NCI-H2107 (cell line): ENCODE measurements at places on chromosomes 11 and 22.

- no peak for DNase-seq
Measured at GRCh38 chr11:130673698-130674097, 225.3 kb downstream of the ADAMTS15 start.

GRCh38 chr22:41197038-41197972, 7.8 kb upstream of the L3MBTL2 start:
- peak; percentile 53 for DNase-seq

DNA sequence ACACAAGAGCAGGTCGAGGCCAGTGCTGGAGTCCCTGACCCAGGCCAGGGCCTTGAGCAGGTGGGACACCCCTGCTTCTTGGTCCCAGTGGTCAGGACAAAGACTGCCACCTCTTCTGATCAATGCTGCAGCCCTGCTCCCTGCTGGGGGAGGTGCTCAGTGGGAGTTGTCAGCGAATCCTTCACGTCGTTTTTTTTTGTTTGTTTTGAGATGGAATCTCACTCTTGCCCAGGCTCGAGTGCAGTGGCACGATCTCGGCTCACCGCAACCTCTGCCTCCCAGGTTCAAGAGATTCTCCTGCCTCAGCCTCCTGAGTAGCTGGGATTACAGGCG, 34.7 kb downstream of the NUP50 start:
- DNase-seq, result no peak

- DNase-seq, result no peak
Measured at GRCh38 chr22:50665212-50665611, 7.4 kb upstream of the SHANK3 start.

DNA sequence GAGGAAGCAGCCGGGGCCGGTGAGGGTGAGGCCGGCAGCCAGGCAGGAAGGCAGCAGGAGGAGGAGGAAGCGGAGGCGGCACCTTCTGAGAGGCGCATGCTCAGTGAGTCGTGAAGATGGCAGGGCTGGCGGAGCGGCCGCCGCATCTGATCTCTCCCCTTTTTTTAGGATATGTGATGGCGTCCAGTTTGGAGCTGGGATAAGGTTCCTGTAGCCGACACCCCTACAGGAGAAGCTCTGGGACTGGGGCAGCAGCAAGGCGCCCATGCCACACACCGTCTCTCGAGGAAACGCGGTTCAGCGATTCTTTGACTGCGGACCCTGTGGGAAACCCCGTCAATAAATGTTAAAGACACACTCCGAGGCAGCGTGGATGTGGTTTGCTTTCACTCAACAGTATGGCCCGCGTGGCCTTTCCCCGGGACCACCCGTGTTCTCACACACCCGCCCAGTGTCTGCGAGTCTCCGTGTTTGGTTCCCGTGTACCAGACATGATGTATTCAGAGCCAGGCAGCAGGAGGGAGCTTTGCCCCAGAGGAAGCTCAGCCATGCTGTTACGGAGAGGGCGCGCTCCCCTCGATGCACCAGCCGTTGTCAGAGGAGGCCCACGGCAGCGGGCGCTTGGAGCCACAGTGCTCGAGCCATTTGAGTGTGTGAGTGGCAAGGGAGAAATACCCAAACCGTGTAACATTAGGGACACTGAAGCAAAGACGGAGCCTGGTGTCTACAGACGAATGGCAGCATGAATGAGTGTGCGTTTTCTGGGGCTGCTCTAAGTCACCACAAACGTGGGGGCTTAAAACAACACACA, 27.7 kb upstream of the PARVB start:
- DNase-seq, result no peak

DNA sequence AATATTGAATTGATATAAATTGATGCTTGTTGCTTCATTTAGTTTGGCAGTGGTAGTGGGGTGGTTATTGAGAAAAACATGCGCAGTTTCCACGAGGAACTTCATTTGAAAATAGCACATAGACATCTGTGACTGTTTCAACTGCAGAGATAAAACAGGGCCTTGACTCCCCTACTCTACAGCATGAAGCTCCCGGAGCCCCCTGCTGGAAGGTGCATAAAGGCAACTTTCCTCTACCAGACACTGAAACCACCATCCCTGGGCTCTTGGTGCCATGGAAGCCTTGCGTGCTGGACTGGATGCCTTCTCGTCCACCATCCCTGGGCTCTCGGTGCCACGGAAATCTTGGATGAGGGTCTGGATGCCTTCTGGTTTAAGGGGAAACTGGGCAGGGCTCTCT, 195.9 kb downstream of the CSNK2A3 start:
- DNase-seq, result no peak

- no peak for DNase-seq
Measured at GRCh38 chr22:41939981-41940831, 6.7 kb downstream of the CENPM start.

GRCh38 chr11:27882066-27882697, 181.9 kb upstream of the BDNF start:
- no peak for DNase-seq

GRCh38 chr11:125062931-125063428, at the start of gene SLC37A2:
Gene SLC37A2 (plus strand): TSS chr11:125063305. CDS start chr11:125063368, 63 bp downstream.
- DNase-seq, result no peak

- no peak for DNase-seq
Measured at GRCh38 chr11:15215005-15215404, 100.3 kb downstream of the INSC start.

DNA sequence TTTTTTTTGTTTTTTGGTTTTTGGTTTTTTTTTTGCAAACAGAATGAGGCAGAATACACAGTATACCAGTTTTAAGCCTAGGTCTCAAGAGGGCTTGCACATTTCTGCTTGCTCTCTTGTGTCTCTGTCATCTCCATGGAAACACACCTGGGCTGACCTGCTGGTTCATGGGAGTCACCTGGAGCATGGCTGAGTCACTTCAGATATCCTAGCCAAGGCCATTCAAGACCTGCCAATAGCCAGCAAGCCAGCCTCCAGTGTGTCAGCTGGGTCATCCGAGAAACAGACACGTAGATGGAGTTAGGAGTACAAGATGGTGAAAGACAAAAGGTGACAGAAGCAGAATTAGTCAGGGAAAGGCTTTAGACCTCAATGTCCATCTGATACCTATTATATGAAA, 124.2 kb upstream of the SEZ6L start:
- no peak for DNase-seq

- no peak for DNase-seq
Measured at GRCh38 chr11:5665051-5665570, 19.8 kb downstream of the TRIM5 start.

DNA sequence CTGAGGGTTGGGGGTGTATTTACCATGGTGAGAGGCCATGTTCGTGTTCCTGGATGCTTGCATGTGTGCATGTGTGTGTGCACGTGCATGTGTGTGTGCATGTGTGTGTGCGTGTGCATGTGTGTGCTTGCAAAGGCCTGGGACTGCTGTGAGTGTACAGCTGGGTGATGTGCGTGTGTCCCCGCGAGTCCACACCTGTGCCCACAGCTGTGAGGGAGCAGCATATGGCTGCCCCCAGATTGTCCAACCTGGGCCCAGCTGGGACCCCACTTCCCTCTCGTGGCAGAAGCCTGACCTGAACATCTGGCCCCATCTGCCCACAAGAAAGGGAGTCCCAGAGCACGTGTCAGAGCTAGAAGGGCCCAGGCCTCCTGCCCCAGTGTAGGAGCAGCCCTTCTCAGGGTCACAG, 8.4 kb upstream of the CD248 start:
- DNase-seq, result no peak

DNA sequence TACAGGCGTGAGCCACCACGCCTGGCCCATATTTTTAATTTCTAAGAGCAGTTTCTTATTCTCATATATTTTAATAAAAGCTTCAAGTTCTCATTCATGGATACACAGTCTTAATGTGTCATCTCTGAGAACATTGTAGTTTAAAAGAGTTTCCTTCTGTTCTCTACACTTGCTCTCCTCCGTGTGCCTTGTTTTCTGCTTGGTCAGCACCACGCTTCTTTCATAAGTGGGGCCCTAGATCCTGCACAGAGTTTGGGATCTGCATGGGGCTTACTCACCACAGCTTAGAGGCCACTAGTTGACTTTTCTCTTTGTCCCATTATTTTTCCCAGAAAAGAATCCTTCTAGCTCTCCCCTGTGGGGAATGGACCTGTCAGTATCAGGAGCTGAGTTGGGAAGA, 58.8 kb downstream of the PPP6R2 start:
- no peak for DNase-seq

DNA sequence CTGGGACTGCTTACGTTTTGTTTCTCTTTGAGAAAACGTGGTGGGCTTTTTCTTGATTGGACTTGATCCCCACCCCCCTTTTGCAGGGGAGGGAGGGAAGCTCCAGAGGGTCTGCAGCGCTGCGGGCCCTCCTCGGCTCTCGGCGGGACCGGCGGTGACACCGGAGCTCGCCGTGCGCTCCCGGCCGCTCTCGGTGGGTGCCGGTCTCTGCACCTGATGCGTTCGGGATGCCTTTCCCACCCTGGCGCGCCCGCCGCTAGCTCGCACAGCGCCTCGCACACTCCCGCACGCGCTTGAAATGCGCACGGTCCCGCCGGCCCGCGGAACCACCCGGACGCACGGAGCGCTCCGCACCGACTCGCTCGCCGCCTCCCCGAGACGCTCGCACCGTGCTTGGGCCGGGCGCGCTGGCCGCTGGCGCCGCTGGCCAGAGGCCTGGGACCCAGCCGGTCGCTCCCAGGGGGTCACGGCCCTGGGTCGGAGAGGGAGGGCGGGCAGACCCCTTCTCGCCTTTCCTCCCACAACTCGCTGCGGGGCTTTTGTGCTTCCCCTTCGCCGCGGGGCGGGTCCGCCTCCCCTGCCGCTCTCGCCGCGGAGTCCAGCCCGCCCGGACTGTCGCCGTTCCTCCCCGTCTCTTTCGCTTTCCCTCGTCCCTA, 1.0 kb downstream of the ZBTB16 start:
- no peak for DNase-seq

DNA sequence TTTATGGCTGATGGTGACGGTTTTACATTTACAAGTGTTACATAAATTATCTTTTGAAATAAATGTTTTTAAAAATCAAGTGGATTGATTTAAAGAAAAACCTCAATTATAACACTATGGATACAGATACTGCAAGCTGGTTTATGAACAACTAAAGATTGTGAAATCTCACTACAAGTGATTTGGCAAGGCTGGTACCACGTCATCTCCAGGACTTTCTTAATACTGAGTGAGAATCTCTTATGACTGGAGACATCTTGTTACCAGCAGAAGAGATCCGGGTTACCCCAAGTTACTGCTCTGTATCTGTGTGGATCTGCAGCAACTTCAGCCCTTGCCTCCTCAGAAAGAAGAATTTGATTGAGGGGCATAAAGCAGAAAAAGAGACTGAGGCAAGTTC, 452.9 kb downstream of the MN1 start:
- no peak for DNase-seq

DNA sequence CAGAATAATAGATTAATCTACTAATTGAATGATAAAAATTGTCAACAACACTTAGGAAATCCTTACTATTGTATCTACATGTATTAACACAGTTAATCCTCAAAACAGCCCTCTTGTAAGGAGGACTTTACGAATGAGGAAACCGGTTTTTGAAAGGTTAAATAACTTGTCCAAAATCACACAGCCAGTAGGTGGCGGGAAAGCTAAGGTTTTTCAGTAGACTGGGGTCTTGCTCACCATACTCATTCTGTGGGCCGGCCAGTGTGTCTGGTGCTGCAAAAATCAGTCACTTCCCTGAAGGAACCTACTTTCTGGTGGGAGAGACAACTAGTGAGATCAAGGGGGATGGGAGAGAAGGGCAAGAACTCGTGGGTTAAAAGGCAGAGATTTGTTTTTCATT, 3.8 kb downstream of the DCPS start:
- DNase-seq, result no peak

- no peak for DNase-seq
Measured at GRCh38 chr11:3225826-3226750, 6.1 kb downstream of the MRGPRE start.

DNA sequence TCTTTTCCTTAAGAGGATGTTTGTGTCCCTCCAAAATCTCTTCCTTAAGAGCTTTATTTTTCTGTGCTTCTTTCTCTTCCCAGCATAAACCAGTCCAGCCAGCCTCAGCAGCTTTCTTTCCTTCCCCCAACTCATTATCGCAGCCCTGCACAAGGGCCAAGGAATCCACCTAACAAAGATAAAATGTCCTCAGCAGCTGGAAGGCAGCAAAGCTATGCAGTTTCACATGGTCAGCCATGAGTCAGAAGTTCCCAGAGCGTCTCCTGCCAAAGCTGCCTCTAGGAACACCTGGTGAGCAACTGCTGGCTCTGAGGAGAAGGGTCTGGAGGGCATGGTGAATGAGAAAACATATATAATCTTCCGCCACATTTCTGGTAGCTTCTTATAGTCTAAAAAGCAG, 45.3 kb upstream of the HMGXB4 start:
- no peak for DNase-seq

- DNase-seq, result no peak
Measured at GRCh38 chr22:43408009-43408408, 3.8 kb upstream of the MPPED1 start.

GRCh38 chr11:132357811-132358572, 987.6 kb downstream of the NTM start:
- no peak for DNase-seq

DNA sequence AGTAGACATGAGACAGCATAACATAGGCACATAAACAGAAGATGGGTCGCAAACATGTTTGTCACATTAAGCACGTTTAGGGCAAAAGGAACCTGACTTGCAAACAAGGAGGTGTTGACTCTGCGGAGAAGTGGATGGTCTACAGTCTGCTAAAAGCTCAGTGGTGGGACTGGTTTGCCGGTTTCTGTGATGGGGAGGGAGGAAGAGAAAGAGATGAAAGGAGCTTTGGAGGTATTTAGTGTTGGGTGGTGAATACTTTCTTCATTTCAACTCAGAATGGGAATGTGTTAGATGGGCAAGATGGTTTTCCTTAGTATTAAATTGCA, 191.4 kb upstream of the SORL1-AS1 start:
- no peak for DNase-seq

- DNase-seq, result no peak
Measured at GRCh38 chr11:33761471-33761870, 12.8 kb downstream of the FBXO3 start.

DNA sequence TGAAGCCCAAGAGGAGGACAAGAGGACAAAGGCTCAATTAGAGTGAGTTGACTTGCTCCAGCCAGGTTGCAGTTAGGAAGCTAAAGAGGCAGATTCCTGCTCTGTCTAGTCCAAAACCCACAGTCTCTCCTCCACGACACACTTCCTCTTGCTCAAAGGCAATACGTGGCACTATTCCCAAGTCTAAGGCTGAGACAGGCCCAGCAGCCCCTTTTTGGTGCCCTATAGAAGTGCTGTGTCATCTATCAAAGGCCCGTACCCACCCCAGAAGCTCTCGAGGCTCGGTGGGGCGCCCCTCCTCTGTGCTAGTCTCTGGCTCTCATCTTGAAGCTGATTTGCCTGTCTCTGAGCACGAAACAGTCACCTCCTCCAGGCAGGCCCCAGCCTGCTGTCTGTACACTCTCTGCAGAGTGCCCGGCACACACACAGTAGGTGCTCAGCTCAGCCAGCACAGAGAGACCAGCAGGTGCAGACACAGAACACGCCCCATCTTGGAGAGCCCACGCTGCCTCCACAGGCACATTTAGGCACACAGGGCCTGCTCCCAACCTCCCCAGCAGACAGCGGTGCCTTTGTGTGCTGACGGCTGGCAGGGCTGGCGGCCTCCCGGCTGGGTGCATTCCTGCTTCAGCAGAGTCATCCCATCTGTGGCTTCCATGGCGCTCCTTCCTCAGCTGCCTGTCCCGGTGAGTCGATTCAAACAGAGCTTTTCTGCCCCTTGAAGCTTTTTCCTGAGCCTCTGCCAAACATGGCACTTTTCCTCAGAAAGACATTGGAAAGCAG, 52.8 kb downstream of the MYH9 start:
- DNase-seq, result no peak
